ENCODE measurements at places on chromosomes 6 and 20.

- no peaks in the 10 kb centered on the region for H3K27me3 ChIP-seq
- H3K4me1 ChIP-seq: peaks cover 10% of the 10 kb centered on the region
- peaks cover 6% of the 10 kb centered on the region for H3K36me3 ChIP-seq
- H3K27ac ChIP-seq: peak overlapping the region; percentile 92
- peak; percentile 57 for DNase-seq
Observed at GRCh38 chr20:52191916-52192718, 538 bp upstream of the ZFP64 start.

DNA sequence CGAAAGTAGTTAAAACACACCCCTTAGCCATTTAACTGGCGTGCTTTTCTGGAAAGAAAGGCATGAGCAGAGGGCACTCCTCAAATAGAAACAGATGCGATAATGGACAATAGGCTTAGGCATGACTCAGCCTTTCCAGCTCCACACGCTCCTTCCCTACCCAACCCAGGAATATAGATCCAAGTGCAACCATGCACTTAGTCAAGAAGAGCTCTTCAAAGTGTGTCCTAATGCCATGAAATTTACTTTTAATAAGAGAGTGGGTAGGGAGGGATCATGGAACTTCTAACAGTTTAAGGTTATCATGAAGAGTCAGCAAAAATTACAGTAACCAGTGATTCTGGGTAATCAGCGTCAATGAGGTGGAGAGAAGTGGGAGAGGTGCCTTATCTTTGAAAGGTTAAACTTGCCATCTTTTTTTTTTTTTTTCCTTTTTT is 2.4 kb upstream of the EFHC1 start:
- H3K27ac ChIP-seq: no peak overlapping the region
- peaks cover 13% of the 10 kb centered on the region for H3K4me1 ChIP-seq
- H3K36me3 ChIP-seq: no peaks in the 10 kb centered on the region
- no peak for DNase-seq
- no peak overlapping the region for H3K4me3 ChIP-seq

GRCh38 chr6:133827766-133828165 is 61.1 kb upstream of the TCF21 start:
- H3K4me1 ChIP-seq: no peaks in the 10 kb centered on the region
- no peaks in the 10 kb centered on the region for H3K36me3 ChIP-seq
- peaks cover 25% of the 10 kb centered on the region for H3K27me3 ChIP-seq
- H3K27ac ChIP-seq: no peak overlapping the region
- DNase-seq: no peak

- H3K4me3 ChIP-seq: no peak overlapping the region
- peaks cover 73% of the 10 kb centered on the region for H3K36me3 ChIP-seq
- H3K4me1 ChIP-seq: peaks cover 1% of the 10 kb centered on the region
- H3K27me3 ChIP-seq: no peaks in the 10 kb centered on the region
- no peak overlapping the region for H3K27ac ChIP-seq
- no peak for DNase-seq
Observed at GRCh38 chr6:158753811-158754210, 65.4 kb downstream of the EZR start.

GRCh38 chr6:36413489-36414480 is 26.3 kb upstream of the ETV7 start:
- no peak for DNase-seq
- no peak overlapping the region for H3K27ac ChIP-seq
- no peaks in the 10 kb centered on the region for H3K36me3 ChIP-seq
- no peak overlapping the region for H3K4me3 ChIP-seq
- peaks cover 15% of the 10 kb centered on the region for H3K27me3 ChIP-seq

DNA sequence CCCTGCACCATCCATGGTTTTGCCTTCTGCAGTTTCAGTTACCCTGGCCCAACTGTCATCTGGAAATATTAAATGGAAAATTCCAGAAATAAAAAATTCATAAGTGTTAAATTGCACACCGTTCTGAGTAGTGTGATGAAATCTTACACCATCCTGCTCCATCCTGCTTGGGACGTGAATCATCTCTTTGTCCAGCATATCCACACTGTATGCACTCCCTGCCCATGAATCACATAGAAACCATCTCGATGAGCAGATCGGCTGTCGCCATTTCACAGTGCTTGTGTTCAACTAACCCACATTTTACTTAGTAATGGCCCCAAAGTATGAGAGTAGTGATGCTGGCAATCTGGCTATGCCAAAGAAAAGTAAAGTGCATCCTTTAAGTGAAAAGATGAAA is 105.9 kb upstream of the ID4 start:
- no peaks in the 10 kb centered on the region for H3K27me3 ChIP-seq
- DNase-seq: no peak
- no peak overlapping the region for H3K4me3 ChIP-seq

GRCh38 chr6:158610319-158610968 is 34.1 kb downstream of the DYNLT1 start:
- peaks cover 9% of the 10 kb centered on the region for H3K4me1 ChIP-seq
- peaks cover 62% of the 10 kb centered on the region for H3K36me3 ChIP-seq
- H3K27ac ChIP-seq: peak overlapping the region; percentile 34
- no peak for DNase-seq
- H3K27me3 ChIP-seq: no peaks in the 10 kb centered on the region

GRCh38 chr20:38692436-38693411 is 31.6 kb upstream of the SLC32A1 start:
- no peak overlapping the region for H3K4me3 ChIP-seq
- no peak overlapping the region for H3K27ac ChIP-seq
- H3K36me3 ChIP-seq: no peaks in the 10 kb centered on the region
- DNase-seq: peak; percentile 37
- H3K4me1 ChIP-seq: no peaks in the 10 kb centered on the region

Data from effector memory CD8-positive, alpha-beta T cell (primary cell).